ENCODE measurements at places on chromosomes 12 and 14.

- peak; percentile 36 for DNase-seq
Observed at GRCh38 chr14:32254952-32255679, 52.0 kb upstream of the RNU6-8 start.

DNA sequence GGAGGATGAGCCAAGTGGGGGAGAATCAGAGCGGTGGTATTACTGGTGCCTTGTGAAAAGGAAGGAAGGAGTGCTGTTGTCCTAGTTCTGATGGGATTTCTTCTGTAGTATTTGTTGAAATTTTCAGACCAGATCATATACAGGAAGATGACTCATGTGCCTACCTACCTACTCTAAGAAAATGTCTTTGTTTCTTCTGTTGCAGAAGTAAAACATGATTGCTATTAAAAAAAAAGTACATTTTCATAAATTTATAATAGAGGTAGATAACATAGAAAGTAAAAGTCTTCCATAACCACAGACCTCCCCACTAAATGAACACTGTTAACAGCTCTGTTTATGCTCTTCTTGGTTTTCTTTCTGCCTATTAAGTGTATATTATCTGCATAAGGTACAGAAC, 26.9 kb downstream of the SAMD4A start:
- DNase-seq, result no peak

DNA sequence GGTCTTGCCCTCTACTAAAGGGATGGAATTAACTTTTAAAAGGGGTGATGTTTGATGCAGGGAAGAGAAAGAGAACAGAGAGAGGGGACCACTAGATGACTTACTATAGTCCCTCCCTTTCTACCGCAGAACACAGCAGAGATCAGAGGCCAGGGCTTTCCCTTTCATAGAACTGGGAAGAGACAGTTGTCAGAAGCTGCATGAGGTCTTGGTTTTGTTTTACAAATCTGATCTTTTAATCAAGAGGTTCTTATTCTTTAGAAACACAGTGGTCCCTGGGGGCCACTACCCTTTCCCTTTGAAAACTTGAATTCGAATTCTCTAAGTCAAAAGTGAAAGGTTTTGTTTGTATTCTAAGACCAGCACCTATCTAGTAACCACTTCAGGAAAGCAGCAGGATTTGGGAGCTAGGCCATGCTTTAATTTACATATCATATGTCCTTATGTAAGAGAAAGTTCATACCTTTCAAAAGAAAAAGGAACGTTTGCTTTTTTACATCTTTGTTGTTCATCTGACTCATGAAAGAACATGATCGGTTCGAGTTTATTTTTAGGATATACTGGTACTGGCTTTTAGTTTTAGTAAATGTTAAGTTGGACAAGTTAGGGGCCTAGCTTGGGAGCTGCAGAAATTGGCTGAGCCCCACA, 6.3 kb downstream of the FBXL14 start:
- DNase-seq, result no peak

DNA sequence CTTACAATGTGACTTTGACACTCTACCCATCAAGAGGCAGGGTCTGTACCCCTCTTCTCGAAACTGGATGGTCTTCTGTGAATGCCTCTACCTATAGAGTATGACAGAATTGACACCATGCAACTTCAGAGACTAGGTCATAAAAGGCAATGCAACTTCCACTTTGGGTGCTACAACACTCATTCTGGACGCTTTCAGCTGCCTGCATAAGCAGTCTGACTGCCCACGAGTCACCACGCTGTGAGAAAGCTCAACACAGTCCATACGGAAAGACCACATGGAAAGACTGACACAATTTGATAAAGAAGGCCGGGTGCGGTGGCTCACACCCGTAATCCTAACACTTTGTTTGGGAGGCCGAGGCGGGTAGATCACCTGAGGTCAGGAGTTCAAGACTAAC, 14.9 kb downstream of the SLC7A7 start:
- no peak for DNase-seq

DNA sequence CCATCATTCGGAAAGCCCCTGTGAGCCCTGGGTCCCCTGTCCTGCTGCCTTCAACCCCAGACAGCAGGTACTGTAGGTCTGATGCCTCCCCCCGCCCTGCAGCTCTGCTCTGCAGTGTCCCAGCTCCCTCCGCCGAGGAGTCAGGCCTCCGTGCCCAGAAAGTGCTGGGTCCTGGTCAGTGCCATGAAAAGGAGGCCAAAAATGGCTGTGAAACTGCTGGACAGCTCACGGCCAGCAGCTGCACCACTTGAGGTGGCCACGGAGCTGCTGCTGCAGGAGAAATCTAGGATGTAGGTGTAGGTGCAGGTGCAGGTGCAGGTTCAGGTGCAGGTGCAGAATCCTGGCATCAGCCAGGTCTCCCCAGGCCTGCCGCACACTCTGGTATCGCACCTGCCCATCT, 196.1 kb downstream of the SLC15A4 start:
- DNase-seq, result no peak
